Fibroblast of upper back skin (primary cell): ENCODE measurements at places on chromosomes 4 and X.

GRCh38 chr4:25258980-25259578, 25.2 kb downstream of the PI4K2B start:
- DNase-seq: peak; percentile 49

GRCh38 chr4:153620352-153620751, 63.7 kb upstream of the TLR2 start:
- peak; percentile 58 for DNase-seq

- DNase-seq: peak; percentile 9
Observed at GRCh38 chr4:78876568-78877320, 62.5 kb downstream of the PAQR3 start.

DNA sequence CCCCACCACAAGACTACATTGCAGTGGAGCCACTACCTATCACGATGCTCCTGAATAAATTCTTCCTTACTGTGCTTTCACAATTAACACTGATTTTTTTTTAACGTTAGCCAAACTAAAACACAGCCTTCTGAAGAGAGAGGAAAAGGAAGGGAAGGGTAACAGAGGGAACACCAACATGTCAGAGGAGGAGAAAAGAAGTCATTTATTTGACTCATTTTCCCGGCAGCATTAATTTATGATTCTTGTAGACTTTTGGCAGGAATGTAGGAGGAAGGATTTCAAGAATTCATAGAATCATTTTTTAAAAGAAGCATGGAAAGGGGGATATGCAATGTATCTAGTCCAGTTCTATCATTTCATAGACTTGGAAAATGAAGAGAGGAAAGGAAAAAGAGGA, 74.3 kb upstream of the IQCM start:
- peak; percentile 69 for DNase-seq

GRCh38 chr4:22202975-22203710, 254.6 kb upstream of the KCNIP4 start:
- peak; percentile 87 for DNase-seq

- DNase-seq: peak; percentile 19
Observed at GRCh38 chrX:74187211-74187610, 116.8 kb upstream of the ZCCHC13 start.

DNA sequence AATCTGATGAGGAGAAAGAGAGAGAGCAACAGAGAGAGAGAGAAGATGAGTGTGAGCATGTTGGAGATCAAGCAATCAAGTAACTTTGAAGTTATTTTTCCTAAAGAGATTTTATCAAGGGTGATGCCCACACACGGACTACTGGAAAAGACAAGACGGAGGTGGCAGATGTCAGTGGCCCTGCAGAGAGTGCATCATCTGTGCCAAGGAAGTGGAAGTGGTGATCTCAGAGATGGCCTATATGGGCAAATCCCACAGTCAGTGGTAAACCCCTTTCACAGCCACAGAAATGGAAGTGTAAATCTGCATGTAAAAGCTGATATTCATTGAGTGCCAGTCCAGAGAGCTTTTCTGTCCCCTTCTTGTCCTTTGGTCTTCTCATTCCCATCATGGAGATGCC, 577.2 kb upstream of the AADAT start:
- DNase-seq: no peak
